Stimulated activated CD4-positive, alpha-beta T cell treated with anti-CD3 and anti-CD28 coated beads, Interleukin-1b, Interleukin-23, amount 100 ng/mL, for 4 hours (primary cell): ENCODE measurements at places on chromosomes 7 and 10.

GRCh38 chr10:57692255-57692980 lies 575.3 kb downstream of the IPMK start:
- DNase-seq = no peak

- no peak for DNase-seq
Observed at GRCh38 chr7:32048970-32049491, 21.2 kb downstream of the PDE1C start.

- DNase-seq = no peak
Observed at GRCh38 chr10:26682931-26683330, 14.6 kb upstream of the PDSS1 start.

GRCh38 chr10:102652170-102652916 lies 8.1 kb downstream of the TRIM8 start:
- DNase-seq = no peak

DNA sequence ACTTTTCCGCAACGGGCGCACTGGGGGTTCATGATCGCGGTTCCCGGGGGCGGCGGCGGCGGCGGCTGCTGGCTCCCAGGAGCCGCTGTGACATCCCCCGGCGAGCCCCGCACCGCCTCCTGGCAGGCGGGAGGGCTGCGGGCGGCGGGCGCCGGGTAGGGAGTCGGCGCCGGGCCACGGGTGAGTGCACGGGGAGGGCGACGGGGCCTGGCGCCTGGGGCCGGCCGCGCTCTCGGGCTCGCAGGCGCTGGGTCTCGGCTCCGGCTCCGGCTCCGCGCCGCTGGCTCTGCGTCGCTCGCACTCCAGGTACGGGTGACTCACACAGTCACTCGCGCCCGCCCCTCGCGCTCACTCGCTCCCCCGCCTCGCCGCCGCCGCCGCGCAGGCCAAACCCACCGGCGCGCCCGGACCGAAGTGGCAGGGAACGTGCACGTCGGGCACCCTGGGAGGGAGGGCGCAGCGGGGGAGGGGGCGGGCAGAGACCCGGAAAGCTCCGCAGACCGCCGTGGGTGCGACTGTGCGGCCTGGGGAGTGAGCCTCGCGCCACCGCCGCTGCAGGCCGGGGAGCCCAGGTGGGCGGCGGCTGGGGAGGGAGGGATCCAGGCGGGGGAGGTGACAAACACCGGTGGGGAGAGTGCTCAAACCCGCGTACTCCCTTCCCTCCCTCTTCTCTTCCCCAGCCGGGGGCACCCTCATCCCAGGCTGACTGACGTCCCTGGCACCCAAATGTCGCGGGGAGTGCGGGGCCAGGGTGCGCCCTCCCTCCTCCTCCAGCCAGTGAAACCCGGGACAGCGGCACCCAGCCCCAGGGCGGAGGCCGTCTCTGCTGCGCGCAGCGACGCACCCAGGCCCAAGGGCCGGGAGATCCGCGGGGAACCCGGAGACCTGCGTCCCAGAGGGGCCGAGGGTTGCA lies 276.9 kb upstream of the NEBL start:
- DNase-seq = peak; percentile 4

DNA sequence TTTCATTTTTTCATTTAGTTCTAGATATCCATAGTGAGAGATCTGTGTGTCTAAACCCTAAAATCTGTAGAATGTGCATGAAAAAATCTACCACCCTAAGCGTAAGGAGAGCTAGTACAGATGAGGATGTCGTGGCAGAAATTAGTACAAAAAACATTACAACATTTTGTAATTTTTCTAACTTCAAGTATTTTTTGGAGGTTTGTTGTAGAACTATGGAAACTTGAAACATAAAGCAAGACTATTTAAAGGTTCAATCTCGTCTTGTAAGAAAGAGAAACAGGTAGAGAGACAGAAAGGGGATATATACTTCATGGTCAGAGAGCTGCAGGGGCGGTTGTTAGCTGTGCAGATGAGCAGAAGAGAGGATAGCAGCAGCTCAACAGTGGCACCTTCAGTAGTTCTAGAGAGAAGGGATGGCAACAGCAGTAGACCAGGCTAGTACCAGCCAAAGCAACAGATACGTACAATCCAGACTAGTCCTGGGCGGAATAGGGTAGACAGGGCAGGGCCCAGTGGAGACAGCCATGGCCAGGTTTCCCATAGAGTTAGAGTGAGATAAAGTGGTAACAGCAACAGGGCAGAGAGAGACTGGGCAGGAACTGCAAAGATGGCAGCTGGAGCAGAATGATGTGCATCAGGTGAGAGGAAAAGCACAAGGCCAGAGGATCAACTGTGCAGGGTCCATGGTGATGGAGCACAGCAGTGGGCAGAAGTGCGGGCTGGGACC lies 145.2 kb downstream of the FRMD4A start:
- peak; percentile 18 for DNase-seq

DNA sequence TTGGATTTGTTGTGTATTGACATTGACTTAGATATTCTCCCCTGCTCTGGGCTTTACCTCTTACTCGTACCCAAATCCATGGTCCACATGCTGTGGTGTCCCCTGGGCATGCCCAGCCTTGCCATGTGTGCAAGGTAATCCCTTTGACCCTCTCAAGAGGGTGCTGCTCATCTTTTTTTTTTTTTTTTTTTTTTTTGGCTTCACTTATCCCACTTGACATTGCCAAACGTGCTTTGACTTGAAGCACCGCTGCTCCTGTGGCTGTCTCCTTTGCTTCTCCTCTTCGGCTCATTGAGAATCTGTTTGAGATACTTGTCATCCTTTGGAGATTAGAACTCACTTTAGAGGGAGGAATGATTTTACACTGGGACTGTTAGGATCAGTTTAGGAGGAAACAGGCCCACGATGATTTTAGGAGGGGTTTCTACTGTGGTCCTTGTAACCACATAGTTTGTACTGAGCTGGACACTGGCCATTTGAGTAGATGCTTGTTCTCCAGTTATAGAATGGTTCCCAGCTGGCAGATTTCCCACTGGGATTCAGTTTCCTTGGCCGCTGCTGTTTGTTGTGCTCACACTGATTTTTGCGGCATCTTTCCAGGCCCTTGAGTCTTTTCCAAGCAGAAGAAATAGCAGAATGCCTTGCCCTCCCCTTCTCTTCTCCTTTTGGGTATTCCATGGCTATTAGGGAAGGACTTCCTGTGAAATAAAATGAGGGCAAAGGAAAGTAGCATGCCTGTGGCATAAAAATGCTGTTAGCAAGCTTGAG lies 184.8 kb downstream of the AUTS2 start:
- no peak for DNase-seq

GRCh38 chr7:80002865-80003264 lies 131.8 kb upstream of the GNAI1 start:
- no peak for DNase-seq

GRCh38 chr7:85030893-85031292 lies 156.0 kb downstream of the SEMA3D start:
- no peak for DNase-seq

DNA sequence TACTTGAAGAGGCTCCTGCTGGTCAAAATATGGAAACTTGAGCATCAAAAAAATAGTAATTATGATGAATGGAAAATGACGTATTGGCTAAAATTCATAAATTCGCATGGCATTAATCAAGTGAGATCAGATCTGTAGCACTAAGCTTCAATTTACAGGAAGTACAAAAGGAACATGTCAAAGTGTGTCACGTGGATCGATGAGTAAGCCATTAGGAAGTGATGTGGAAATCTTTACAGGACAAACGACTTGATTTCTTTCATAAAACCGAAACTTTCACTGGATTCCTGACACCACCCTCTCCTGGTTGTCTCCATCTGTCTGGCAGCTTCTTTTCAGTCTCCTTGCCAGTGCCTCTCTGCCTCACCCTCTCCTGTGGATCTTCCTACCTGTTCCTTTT lies 25.8 kb downstream of the AKR1C8 start:
- DNase-seq = no peak

GRCh38 chr7:81206217-81206616 lies 287.4 kb upstream of the SEMA3C start:
- DNase-seq = no peak

DNA sequence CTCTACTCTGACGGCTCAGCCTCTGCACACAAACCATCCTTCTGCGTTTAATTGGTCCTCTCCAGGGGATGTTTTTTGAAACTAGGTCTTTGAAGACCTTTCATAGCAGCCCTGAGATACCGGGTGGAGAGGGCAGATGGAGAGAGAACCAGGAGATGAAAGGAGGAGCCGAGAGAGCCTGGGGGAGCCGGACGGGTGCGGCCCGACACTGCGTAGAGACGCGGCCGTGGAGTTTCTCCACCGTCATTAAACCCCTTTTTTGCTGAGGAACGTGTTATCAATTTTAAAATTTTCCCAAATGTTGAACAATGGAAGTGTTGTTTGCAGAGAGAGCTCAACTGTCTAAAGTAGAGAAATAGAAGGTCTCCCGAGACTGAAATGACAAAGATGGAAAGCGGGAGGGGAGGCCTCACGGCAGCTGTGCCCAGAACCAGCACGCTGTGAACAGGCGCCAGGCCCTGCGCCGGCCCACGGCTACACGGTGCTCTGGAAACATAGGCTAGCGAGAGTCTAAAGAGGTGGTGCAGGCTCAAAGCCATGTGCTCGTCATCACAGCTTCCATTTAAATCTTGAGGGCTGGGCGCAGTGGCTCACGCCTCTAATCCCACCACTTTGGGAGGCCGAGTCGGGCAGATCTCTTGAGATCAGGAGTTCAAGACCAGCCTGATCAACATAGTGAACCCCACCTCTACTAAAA lies 307.0 kb downstream of the PTPRN2 start:
- DNase-seq = no peak

GRCh38 chr7:157952841-157953645 lies 616.2 kb downstream of the DNAJB6 start:
- DNase-seq = no peak

DNA sequence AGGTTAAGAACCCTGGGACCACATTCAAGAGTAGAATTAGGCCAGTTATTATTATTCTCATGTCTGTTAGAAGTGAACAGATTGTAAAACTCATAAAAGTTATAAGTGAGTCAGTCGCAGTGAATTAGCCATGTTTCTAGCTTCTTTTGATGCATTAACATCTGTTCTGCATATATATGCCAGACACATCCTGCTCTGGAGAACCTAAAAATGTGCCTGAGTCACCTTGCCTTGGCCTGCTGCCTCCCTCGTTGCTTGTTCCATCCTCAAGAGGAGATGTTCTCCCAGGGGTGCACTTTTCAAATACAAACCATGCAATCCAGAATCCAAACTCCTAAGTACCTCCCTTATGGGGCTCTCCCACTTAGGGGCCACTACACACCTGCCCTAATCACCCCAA lies 14.8 kb downstream of the TSPAN12 start:
- no peak for DNase-seq

DNA sequence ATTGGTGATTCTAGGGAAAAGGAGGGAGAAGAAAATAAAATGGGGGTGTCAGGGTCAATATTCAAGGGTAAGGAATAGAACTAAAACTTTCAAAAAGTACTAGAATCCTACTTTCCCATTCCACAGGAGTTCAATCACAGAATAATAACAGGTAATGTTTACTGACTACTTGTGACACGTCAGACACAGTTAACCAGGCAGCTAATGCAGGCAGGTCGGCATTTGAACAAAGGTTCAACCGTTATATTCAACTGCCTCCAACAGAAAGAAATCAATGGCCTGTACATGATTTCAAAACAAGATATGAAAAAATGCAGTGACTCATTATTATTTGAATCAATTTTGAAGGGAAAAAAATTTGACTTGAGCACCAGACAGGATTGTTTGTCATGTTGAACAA lies 3.1 kb downstream of the ASB15 start:
- no peak for DNase-seq

GRCh38 chr10:98267069-98267893 lies 713 bp downstream of the LOXL4 start:
- no peak for DNase-seq

DNA sequence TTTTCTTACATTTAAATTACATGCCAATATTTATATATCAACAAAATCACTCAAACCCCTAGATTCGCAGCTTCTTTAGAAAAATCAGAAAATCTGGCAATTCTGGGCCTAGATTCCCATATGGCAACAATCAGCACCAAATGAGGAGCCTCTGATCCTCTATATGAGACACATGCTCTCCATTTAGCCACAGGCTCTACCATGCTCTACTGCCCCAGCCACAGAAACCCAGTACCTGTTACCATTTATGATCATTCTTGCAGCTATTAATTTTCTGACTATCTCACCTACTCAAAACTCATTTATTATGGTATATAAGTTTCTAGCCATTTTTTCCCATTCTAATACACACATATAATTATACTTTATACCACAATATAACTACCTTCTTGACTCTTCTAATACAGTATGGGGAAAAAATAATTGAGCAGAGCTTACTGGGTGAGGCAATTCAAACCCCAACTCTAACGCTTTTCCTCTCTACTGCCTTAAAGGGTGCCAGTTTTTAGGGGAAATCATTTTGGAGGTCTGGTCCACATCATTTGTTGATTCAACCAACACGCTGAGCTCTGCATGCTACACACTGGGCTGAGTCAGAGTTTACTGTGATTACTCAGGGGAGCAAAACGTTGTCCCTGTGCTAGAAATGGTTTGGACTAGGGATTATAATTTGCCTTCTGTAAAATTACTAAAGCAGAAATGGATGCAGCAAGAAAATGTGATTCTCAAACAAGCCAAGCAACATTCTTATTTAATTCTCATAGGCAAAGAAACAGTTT lies 11.6 kb downstream of the PDLIM1 start:
- DNase-seq = no peak

DNA sequence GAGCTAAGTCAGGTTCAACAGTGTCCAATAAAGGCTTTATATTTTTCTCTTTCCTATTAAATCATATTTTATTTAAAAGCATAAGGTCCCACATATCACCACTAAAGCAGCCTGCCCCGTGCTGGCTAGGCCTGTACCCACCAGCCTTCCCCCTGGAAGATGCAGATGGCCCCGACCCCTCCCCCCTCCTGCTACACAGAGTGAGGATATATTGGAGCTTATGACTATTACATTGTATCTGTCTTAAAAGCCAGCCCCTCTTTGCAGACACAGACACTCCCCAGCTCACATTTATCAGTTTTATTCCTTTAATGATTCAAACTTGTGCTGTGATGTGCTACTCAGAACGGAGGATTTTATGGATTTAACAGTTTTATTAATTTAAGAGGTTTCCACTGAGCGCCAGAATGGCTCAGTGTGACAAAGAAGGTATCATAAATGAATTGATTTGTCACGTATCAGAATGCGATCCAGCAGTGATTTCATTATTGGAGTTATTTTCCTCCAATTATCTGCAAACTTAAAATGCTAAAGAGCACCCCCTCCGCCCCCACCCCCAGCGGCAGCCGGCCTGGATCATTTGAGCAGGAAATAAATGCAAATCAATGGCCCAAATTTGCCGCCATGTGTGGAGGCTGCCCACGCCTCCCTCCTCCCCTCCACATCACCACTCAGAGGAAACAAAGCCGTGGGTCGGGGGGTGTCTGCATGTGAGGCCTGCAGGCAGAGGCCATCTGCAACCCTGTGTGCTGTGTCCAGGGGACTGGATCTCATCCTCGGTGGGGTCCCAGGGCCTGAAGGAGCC lies 72.6 kb upstream of the ZMIZ1 start:
- no peak for DNase-seq
